Tongue (tissue), 3 donors: ENCODE measurements at places on chromosomes 2 and 18.

- peak; percentile 27 for DNase-seq
Observed at GRCh38 chr2:46689993-46690392, 210.6 kb downstream of the TMEM247 start.

DNA sequence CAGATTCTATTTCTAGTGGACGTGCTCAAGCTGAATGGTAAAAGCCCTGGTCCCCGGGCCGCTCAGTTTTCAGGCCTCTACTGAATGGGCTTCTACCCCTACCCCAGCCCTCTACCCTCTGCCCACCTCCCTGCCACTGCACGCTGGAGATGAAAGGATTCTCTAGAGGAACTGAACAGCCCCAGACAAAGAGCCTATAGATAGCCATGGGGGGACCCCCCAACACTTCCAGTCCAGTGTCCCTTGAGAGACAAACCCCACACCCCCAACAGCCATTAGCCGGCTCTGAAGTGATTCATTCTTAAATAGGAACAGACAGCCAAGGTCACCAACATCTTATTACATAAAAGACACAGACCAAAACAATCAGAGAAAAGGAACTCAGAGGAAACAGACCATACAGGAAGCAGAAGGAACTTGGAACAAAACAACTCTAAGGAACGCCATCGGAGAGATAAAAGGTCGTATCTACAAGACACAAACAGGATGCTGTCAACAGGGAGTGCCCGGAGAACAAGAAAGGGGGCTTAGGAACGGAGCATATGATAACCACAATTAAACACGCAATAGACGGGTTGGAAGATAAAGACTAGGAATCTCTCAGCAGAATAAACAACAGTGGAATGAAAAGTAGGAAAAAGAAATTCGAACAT, 23.5 kb downstream of the TMEM37 start:
- DNase-seq: no peak

DNA sequence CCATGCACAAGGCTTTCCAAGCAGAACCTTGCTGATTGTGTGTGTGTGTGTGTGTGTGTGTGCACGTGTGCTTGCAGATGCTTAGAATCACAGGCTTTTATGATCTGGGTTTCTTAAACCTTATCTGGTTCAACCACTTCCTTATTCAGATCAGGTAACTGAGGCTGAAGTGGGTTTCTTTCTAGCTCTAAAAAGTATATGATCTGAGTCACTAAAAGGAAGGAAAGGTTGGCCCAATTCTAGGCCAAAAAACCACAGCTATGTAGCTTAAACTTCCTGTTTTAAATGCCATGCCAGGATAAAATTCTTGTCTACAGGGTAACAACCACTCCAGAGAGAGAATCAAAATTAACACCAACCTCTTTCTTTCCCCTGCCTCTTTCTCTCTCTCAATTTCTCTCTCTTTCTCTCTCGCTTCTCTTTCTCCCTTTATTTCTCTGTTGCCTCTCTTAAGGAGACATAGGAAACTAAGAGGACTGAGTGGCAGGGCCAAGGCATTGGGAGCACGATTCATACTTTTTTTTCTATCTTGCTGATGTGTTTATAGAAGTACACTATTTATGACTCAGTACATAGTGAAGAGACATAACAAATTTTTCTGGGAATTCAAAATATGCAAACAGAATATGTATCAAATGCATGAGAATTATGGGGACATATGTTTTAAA, 140.3 kb downstream of the TRIB2 start:
- no peak for DNase-seq

DNA sequence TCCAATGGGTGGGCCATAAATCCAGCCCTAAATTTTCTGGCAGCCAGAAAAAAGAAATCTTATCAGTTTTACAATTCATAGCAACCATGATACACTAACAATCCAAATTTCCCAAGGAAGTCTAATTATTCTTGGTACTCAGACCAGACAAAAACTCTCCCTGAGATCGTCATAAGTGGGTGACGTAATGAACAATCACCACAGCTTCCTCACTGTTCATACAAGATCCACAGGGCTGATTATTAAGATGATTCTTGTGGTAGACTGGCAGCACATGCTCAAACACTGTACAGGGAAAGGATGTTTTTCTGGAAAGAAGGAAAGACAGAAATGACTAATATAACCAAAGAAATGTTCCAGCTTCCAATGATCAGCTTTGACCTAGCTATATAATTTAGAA, 178.3 kb upstream of the CRIM1 start:
- no peak for DNase-seq

DNA sequence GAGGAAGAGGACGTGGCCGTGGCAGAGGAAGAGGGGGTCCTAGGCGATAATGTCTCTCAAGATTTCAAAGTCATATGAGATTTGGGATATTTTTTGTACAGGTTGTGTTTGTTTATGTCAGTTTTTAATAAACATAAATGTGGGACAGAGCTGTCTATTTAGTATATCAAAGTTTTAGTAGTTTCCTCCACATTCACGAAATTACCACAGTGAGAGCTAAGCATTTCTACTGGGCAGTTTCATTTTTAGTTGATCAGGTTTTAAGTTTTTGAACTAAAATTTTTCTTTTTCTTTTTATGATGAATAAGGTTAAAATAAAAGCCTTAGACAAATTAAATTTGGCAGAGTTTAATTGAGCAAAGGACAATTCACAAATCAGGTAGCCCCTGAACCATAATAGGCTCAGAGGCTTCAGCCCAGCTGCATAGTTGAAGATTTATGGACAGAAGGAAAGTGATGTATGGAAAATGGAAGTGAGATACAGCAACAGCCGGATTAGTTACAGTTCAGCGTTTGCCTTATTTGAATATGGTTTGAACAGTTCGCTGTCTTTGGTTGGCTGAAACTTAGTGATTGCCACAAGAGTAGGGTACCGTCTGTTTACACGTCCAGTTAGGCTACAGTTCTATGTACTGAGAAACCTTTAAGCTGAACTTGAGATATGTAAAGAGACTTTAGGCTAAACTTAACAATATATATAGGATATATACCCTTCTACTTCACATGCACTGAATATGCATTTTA, 17.1 kb downstream of the SNRPD1 start:
- no peak for DNase-seq

GRCh38 chr18:2654928-2655177, 673 bp upstream of the SMCHD1 start:
- no peak for DNase-seq

GRCh38 chr18:59918997-59919396, 19.2 kb downstream of the PMAIP1 start:
- DNase-seq: peak; percentile 39

DNA sequence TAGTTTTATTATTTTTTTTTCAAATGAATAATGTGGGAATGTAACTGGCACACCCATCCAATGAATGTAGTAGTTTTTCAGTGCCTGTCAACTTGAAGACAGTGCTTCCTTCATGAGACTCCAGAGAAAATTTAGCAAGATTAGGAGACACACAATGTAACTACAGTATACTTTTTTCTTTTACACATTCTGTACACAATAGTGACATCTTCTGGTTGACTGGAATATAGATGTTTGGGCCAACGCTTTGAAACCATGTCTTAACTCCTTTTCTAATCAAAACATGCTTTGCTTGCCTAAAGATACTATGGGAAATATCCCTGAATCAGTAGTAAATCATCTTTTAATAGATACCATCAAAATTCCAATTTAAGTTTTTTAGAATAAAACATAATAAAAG, 229.5 kb upstream of the ZC3H15 start:
- DNase-seq: peak; percentile 67

DNA sequence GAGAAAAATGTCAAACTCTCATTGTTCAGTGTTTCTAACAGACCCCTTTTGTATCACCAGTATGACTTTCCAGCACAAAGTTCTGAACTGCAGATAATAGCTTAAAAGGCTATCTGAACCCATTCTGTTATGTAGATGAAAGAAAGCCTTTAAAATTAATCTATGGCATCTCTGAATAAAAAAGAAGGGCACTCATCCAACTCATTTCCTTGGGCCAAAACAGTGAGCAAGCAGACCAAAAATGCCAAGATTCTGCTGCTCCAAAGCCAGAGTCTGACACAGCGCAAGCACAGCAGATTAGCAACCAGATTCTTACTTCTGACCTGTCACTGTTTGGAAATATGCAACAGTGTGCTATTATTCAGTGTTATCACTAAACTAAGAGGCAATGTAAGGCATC, 22.6 kb upstream of the ITGA6 start:
- DNase-seq: peak; percentile 64

DNA sequence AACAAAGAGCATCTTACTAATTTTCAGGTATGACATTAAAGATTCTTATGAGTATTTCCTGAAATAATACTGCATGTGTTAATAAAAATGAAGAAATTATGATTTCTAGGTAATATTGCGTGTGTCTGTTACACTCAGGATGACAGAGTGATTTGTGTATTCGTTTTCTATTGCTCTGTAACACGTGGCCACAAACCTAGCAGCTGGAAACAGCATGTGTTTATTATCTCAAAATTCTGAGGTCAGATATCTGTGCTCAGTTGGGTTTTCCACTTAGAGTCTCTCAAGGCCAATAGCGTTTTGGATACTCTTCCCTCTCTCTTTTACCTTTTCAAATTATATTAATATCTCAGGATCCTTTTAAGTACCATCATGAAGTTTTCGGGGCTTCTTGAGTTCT, 667.9 kb upstream of the CDH7 start:
- DNase-seq: no peak

GRCh38 chr2:231332388-231332787, 63.1 kb upstream of the B3GNT7 start:
- DNase-seq: no peak

DNA sequence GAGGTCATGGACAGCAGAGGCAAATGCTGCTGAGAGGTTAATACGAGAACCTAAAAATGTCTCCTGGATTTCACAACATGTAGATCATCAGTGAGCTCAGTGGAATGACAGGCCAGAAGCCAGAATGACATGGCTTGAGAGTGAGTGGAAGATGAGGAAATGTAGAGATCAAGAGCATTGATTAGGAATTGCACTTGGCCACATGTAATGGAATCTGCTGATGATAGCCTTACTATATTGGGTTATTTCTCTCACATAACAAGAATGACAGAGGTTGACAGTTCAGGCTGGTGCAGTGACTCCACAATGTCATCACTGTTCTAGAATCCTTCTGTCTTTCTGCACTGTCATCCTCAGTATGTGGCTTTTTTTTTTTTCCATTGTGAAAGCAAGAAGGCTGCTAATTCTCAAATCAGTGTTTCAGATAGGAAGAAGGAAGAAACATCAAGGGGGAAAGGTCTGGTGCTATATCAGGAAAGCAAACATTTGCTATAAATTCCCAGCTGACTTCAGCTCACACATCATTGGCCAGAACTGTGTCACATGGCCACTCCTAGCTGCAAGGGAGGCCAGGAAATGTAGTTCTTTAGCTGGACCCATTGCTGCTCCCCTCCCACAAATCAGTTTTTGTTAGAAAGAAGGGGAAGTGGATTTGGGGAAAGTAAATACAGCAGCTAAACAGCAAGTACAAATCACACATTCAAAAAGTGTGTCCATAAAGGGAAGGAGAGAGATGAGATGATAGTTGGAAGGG, 127.2 kb downstream of the FAM161A start:
- DNase-seq: no peak

- no peak for DNase-seq
Observed at GRCh38 chr2:222795450-222796357, 65.1 kb upstream of the ACSL3 start.

DNA sequence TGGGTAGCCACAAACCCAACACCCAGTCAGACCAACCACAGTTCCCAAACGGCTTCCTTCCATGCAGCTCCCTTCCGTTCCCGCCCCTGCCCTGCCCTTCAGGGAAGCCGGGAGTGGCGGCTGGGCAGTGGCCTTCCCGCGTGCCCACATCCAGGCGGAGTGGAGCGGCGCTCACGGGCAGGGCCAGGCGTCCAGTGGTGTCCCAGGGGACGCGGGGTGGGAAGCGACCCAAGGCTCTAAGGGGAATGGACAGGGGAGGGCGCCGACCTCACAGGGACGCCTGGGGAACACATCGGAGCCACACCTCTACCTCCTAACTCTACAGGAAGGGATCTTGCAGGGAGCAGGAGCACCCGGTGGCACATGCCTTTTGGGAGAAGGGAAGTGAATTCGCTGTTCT, 225.9 kb upstream of the MGAT5 start:
- DNase-seq: no peak

GRCh38 chr2:152243761-152244640, 68.4 kb upstream of the STAM2 start:
- no peak for DNase-seq

DNA sequence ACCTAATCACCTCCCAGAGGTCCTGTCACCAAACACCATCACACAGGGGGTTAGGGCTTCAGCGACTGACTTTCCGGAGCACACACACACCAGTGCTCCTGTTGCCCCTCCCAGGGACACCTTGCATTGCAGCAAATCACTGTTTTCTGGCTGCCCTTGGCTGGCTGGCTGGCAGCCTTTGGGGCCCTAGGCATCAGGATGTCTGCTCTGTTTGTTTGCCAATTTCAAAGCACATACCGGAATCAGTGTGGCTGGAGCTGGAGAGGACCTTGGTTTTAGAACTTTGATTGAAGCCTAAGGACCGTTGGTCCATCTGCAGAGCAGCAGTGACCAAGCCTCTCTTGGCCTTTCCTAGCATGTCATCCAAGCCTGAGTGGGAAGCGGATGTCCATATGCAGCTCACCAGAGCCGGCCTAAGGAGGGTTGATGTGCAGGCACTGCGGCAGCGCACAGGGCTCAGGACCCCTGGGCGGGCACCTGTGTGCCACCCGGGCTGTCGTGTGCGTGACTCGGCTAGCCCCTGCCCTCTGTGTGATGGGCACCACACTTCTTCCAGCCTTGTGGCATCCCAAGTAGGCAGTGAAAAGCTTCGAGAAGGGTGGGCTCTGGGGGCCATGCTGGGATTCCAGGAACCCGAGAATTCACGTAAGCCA, 62.1 kb downstream of the GBX2 start:
- DNase-seq: no peak

GRCh38 chr2:225270861-225271260, 128.6 kb upstream of the NYAP2 start:
- DNase-seq: peak; percentile 53

DNA sequence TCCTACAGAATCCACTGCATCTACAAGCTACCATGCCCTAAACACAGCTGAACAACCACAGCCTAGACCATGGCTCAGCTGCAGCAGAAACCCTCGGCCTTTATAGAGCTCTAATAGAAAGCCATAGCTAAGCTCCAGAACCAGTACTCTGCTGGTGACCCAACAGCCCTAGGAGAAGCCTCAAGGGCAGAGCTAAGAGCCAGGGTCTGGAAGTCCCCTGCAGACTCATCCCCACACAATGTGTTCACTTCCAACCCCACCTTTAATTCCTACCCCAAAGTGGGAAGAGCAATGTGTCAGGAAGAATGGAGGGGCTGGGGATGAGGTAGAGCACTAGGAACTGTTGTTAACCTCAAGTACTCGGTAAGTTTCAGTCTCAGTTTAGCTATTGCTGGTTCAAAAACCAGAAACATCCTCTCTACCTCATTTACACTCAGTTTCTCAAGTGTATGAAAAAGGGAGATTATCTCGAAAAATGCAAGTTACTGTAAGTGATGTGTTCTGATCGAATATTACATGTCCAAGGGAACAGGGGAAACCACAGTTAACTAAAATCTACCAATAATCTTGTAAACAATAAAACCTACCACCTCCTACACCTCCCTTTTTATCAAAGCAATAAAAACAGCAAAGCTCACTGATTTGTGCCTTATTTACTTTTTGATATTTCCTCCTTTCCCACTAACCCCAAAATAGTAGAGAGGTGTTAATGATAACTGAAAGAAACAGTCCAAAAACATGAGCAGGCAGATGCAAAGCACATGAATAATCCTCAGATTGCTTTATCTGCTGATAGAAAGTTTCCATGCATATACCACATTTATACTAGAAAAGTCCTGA, 36.2 kb downstream of the THADA start:
- DNase-seq: no peak
